ENCODE measurements at places on chromosomes 3 and 15. TPM values are rescaled to one million over a fixed set of nuclear protein-coding genes. Genes with fewer than 3 reads are reported as not detected.

DNA sequence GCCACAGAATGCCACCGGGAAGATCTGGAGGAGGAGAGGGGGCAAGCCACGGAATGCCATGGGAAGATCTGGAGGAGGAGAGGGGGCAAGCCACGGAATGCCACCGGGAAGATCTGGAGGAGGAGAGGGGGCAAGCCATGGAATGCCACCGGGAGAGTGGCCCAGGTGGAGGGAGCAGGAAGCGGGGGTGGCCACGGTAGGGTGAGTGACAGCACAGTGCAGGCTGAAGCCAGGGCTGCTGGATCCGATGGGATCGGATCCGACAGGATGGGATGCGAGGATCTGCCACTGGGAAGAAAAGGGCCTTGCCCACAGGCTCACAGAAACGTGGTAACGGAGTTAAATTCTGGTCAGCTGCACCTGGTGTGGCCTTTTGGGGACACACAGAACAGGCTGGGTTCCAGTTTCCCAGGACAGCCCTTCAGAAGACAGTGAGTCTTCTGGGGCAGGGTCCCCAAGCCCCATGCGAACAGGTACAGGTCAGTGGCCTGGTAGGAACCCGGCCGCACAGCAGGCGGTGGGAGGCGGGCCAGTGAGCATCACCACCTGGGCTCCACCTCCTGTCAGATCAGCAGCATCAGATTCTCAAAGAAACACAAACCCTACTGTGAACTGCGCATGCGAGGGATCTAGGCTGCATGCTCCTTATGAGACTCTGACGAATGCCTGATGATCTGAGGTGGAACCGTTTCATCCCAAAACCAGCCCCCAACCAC is 58.8 kb downstream of the XXYLT1 start:
- no peaks in the 10 kb centered on the region for H3K27me3 ChIP-seq
- no peak for DNase-seq

DNA sequence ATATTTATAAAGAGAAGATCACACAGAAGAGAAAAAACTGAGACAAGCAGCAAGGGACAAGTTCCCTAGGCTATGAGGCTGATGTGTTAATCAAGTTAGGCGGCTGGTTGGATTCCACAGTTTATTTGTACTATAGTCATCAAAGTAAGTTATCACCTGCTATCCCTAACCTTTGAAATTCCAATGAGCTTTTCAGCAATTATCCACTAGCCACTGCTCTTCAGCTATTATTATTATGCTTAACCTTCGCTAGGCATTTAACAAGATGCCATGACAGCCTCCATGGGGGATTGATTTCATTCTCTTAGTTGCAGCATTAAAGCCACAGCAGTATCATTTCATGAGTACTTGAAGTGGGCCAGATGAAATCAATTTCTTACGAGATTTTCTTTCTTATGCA is 699.5 kb upstream of the NAALADL2 start:
- no peaks in the 10 kb centered on the region for H3K27me3 ChIP-seq
- no peak for DNase-seq
- no peaks in the 10 kb centered on the region for H3K4me1 ChIP-seq
- no peak overlapping the region for H3K27ac ChIP-seq
- H3K4me3 ChIP-seq: no peak overlapping the region

DNA sequence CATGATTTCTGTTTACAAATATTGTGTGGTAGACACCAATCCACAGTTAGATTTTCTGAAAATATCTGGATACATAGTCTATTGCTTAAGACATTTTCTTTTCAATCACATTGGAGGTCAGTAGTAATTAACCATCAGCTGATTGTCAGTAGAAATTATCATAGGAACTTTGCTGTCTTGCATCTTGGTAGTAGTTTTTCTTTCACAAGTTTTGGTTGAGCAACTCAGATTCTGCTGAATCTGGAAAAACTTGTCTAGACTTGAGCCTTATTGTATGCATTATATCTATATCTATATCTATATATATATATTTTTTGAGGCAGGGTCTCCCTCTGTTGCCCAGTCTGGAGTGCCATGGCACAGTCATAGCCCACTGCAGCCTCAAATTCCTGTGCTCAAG is 4.0 kb downstream of the RAB11A start:
- H3K4me3 ChIP-seq: no peak overlapping the region
- H3K4me1 ChIP-seq: peaks cover 17% of the 10 kb centered on the region
- H3K36me3 ChIP-seq: peaks cover 28% of the 10 kb centered on the region
- H3K27me3 ChIP-seq: no peaks in the 10 kb centered on the region

GRCh38 chr3:45896956-45897355 is 10.6 kb downstream of the CCR9 start:
- DNase-seq: no peak
- no peaks in the 10 kb centered on the region for H3K36me3 ChIP-seq
- H3K27ac ChIP-seq: no peak overlapping the region
- no peak overlapping the region for H3K4me3 ChIP-seq

- H3K4me1 ChIP-seq: no peaks in the 10 kb centered on the region
- DNase-seq: no peak
- H3K4me3 ChIP-seq: no peak overlapping the region
- no peaks in the 10 kb centered on the region for H3K36me3 ChIP-seq
- no peak overlapping the region for H3K27ac ChIP-seq
These were observed 365.2 kb upstream of the DPH6 start for GRCh38 chr15:35911052-35911777.

- H3K4me1 ChIP-seq: no peaks in the 10 kb centered on the region
- no peak overlapping the region for H3K27ac ChIP-seq
- H3K27me3 ChIP-seq: no peaks in the 10 kb centered on the region
- no peak for DNase-seq
- H3K36me3 ChIP-seq: no peaks in the 10 kb centered on the region
- H3K4me3 ChIP-seq: no peak overlapping the region
These were observed 92.6 kb upstream of the ALDH1A3 start for GRCh38 chr15:100786901-100787566.

- H3K27me3 ChIP-seq: no peaks in the 10 kb centered on the region
- no peaks in the 10 kb centered on the region for H3K36me3 ChIP-seq
- no peak overlapping the region for H3K4me3 ChIP-seq
- no peaks in the 10 kb centered on the region for H3K4me1 ChIP-seq
- no peak for DNase-seq
- no peak overlapping the region for H3K27ac ChIP-seq
These were observed 146.6 kb downstream of the ATP10A start for GRCh38 chr15:25716414-25717126.

- H3K4me3 ChIP-seq: no peak overlapping the region
- H3K36me3 ChIP-seq: no peaks in the 10 kb centered on the region
- no peaks in the 10 kb centered on the region for H3K27me3 ChIP-seq
- no peaks in the 10 kb centered on the region for H3K4me1 ChIP-seq
- no peak overlapping the region for H3K27ac ChIP-seq
These were observed 338.7 kb downstream of the CLSTN2 start for GRCh38 chr3:140273542-140274195.

GRCh38 chr3:147930232-147930807 is 521.2 kb downstream of the ZIC1 start:
- H3K4me1 ChIP-seq: no peaks in the 10 kb centered on the region
- no peaks in the 10 kb centered on the region for H3K27me3 ChIP-seq
- no peak for DNase-seq
- H3K36me3 ChIP-seq: no peaks in the 10 kb centered on the region
- no peak overlapping the region for H3K4me3 ChIP-seq
- H3K27ac ChIP-seq: no peak overlapping the region

GRCh38 chr15:39948817-39949216 is 14.9 kb downstream of the EIF2AK4 start:
- no peak overlapping the region for H3K27ac ChIP-seq
- DNase-seq: no peak
- H3K4me1 ChIP-seq: no peaks in the 10 kb centered on the region
- peaks cover 49% of the 10 kb centered on the region for H3K36me3 ChIP-seq
- no peaks in the 10 kb centered on the region for H3K27me3 ChIP-seq

DNA sequence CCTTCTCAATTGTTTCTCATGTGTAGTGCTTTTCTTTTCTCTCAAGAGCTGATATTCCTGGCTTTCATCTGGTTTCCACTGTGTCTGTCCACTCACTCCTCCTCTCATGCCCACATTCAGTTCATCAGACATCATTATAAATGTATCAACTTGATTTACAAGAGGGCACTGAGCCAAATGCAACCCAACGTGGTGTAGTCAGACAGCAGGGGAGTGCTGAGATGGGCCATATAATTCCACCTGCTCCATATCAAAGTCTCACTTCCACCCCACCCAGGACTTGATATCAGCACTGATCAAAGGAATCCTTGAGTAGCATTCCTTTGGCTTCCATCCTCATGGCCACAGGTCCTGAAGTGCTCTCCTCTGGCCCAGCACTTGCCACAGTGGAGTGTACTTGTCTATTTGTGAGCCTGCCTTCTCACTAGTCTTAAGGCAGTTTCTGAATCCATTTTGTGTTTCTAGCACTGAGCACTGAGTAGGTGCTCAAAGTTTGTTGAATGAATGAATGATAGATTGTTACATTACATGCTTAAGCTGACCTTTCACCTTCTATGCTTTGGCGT is 252.8 kb downstream of the CLSTN2 start:
- DNase-seq: no peak
- H3K4me3 ChIP-seq: no peak overlapping the region
- no peak overlapping the region for H3K27ac ChIP-seq
- H3K4me1 ChIP-seq: peaks cover 3% of the 10 kb centered on the region
- no peaks in the 10 kb centered on the region for H3K27me3 ChIP-seq

GRCh38 chr3:35651851-35652250 is 12.5 kb downstream of the ARPP21 start:
- H3K4me3 ChIP-seq: no peak overlapping the region
- no peaks in the 10 kb centered on the region for H3K4me1 ChIP-seq
- no peak overlapping the region for H3K27ac ChIP-seq
- no peak for DNase-seq

- no peaks in the 10 kb centered on the region for H3K4me1 ChIP-seq
- no peaks in the 10 kb centered on the region for H3K36me3 ChIP-seq
- no peak overlapping the region for H3K27ac ChIP-seq
- H3K27me3 ChIP-seq: no peaks in the 10 kb centered on the region
- no peak for DNase-seq
These were observed 226.7 kb upstream of the FEZF2 start for GRCh38 chr3:62600033-62600432.

DNA sequence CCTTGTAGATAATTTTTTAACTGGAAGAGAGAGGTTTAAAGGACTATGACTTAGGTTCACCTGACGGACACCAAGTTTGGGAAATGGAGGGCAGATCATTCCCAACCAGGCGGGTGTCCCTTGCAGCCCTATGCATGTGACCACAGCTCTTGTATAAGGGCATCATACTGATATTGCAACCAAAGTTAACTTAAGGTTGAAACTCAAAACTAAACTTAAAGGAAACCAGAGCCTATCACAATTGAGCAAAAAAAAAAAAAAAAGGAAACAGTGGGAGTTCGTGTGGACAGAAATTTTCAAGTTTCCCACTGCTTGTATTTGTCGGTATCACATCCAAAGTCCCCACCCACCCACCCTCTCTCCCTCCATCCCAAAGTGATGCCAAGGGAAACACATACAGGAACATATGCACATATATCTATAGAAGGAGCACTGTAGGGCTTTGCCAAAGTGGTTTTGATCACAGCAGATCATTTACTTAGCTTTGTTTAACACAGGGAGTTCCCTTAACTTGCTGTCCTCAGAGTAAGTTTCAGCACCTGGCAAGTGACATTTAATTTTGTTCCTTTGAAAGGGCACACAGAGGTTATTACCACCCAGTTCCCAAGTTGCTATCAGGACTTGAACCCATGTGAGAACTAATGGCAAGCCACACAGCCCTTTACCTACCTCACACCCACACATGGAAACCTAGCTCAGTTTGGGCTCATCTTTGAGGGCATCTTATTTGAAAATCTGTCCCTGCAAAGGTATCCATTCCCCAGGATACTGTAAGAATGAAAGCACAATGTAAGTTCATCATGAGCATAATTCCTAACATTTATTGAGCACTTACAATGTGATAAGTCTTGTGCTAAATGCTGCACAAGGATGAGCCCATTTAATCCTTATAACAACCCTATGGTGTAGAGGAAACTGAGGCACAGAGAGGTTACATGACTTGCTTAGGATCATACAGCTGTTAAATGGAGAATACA is 204.5 kb upstream of the CMC1 start:
- no peak for DNase-seq
- H3K36me3 ChIP-seq: no peaks in the 10 kb centered on the region

DNA sequence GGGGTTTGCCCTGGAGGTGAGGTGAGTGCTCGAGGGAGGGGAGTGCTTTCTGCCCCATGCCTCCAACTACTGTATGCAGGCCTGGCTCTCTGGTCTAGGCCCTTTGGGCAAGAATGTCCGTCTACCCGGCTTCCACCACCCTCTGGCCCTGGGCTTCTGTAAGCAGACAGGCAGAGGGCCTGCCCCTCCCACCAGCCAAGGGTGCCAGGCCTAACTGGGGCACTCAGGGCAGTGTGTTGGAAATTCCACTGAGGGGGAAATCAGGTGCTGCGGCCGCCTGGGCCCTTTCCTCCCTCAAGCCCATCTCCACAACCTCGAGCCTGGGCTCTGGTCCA is 9.4 kb downstream of the DLL4 start:
- no peak overlapping the region for H3K27ac ChIP-seq
- no peaks in the 10 kb centered on the region for H3K27me3 ChIP-seq
- DNase-seq: no peak
- H3K4me1 ChIP-seq: peaks cover 37% of the 10 kb centered on the region
- H3K36me3 ChIP-seq: peaks cover 35% of the 10 kb centered on the region

DNA sequence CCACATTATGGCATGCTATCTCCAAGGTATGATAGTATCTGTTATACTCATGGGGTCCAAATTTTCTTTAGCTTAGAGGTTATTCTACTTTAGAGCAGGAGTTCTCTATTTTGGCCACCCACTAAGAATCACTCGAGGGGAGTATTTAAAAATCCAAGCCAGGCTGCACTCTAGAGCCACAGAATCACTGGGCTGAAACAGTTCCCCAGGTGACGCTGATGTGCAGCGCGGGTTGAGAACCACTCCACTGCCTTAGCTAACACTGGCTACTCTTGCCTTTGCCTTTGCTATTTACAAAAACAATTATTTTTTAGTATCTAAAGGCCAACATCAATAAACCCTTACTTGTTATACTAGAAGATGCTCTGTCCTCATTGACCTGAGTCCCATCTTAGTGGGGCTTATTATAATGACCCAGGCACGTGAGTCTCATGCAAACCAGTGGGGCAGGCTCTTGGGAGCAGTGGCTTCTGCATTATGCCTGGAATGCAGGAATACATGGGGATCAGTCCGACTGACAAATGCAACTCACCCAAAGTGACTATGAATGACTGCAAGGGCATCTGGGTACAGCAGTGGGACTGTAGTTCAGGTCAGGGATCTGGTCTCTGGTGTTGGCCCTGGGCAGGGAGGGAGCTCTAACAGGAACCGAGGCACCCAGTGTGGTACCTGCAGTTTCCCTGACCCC is 21.7 kb upstream of the CGNL1 start:
- no peaks in the 10 kb centered on the region for H3K36me3 ChIP-seq
- H3K27ac ChIP-seq: no peak overlapping the region
- no peak overlapping the region for H3K4me3 ChIP-seq
- H3K4me1 ChIP-seq: no peaks in the 10 kb centered on the region
- H3K27me3 ChIP-seq: no peaks in the 10 kb centered on the region

- no peak for DNase-seq
- H3K4me3 ChIP-seq: no peak overlapping the region
- H3K4me1 ChIP-seq: no peaks in the 10 kb centered on the region
- no peaks in the 10 kb centered on the region for H3K36me3 ChIP-seq
- H3K27me3 ChIP-seq: no peaks in the 10 kb centered on the region
These were observed 19.9 kb downstream of the POLR2M start for GRCh38 chr15:57726411-57726810.

- H3K4me3 ChIP-seq: no peak overlapping the region
- peaks cover 17% of the 10 kb centered on the region for H3K4me1 ChIP-seq
- no peaks in the 10 kb centered on the region for H3K27me3 ChIP-seq
- H3K36me3 ChIP-seq: peaks cover 16% of the 10 kb centered on the region
These were observed 214.2 kb upstream of the TPM1 start for GRCh38 chr15:62828364-62828763.

ACAN gene
- polyA plus RNA-seq: 0.16 TPM

ACVR2B gene
- polyA plus RNA-seq: 8.0 TPM

UCN2 gene
- 0.87 TPM for polyA plus RNA-seq

SEMA5B gene
- 5.4 TPM for polyA plus RNA-seq

SNUPN gene
- polyA plus RNA-seq: 21.3 TPM

BNIP2 gene
- 59.0 TPM for polyA plus RNA-seq

NEO1 gene
- polyA plus RNA-seq: 135 TPM

HRH1 gene
- 1.4 TPM for polyA plus RNA-seq

GOLGA8S gene
- polyA plus RNA-seq: 0.24 TPM

IGF2BP2 gene
- polyA plus RNA-seq: 87.7 TPM

Measured in large intestine (tissue), 12 donors.